ENCODE measurements at places on chromosomes 3 and 15.

DNA sequence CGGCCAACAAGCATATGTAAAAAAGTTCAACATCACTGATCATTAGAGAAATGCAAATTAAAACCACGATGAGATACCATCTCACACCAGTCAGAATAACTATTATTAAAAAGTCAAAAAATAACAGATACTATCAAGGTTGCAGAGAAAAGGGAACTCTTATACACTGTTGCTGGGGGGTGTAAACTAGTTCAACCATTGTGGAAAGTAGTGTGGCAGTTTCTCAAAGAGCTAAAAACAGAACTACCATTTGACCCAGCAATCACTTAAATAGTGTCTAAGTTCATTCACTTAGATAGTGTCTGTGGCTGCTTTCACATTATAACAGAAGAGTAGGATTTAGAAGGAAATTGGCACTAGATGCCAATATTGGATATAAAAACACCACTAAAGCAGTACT, 49.7 kb downstream of the CGGBP1 start:
- no peak for DNase-seq

GRCh38 chr3:126557415-126557745, 1.4 kb downstream of the C3orf22 start:
- DNase-seq, result no peak

DNA sequence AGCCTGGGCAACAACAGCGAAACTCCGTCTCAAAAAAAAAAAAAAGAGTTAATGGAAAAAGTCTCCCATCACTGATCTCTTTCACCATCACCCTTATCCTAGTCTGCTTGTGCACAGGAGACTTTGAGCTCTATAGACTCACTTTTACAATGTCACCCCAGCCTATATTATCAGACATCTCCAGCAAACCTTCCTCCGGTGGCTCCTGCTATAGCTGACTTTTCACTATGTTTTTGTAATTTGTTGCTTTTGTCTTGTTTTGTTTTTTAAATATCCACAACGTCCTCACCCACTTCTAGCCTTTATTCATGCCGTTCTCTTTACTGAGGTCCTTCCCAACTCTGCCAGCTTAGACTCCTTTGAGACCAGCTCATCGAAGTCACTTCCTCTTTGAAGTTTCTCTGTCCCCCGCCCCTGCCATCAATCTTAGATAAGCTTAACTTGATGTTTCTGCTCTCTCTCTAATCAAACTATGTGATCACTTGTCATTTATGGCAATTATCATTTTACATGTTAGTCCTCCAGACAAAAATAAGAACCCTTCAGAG, 82.7 kb upstream of the CHD2 start:
- no peak for DNase-seq

GRCh38 chr3:8997151-8997550, 33.9 kb upstream of the RAD18 start:
- no peak for DNase-seq

DNA sequence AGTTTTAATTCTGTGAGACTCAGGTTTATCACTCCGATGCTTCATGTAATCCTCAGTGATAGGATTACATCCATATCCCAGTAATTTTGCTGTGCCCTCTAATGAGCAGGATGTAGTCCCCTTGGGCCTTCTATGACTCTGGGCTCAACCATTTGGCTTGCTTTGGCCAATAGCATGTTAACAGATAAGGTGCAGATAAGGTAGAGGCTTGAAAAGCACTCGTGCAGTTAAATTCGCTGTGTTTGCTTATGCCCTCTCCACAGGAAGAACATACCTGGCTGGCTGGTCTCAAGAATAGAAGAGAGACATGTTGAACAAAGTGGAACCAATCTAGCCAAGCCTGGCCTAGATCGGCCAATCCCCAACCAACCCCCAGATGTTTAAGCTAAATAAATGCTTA, 20.1 kb downstream of the CCDC13 start:
- DNase-seq, result no peak

GRCh38 chr3:49804141-49805041, 1.3 kb downstream of the INKA1 start:
- DNase-seq, result no peak

GRCh38 chr3:176632925-176633324, 564.4 kb downstream of the TBL1XR1 start:
- no peak for DNase-seq

GRCh38 chr15:60651734-60652141, 172.8 kb upstream of the ICE2 start:
- no peak for DNase-seq

DNA sequence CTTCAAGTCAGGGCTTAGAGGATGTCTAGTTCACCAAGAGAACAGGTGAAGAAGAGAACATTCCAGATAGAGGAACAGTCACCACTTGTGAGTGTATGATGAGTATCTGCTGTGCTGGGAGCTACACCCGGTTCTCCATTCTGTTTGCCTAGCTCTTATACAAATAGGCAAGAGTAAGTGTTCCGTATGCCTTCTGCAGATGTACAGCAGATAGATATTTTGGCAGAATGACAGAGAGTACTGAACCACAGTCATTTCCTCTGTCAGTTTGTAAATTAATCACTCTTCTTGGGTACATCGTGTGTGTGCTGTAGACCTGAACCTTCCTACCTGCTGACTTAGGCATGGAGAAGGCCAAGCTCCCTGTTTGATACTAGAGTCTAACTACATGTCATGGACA, 108.3 kb upstream of the CTDSPL start:
- DNase-seq, result no peak

GRCh38 chr3:33246786-33247185, 28.2 kb upstream of the SUSD5 start:
- no peak for DNase-seq

- no peak for DNase-seq
These were observed 5.1 kb downstream of the PPP1R2 start for GRCh38 chr3:195537995-195538394.

All from pulmonary artery endothelial cell (primary cell).